Stimulated activated CD8-positive, alpha-beta memory T cell treated with anti-CD3 and anti-CD28 coated beads, Interleukin-15, amount 100 ng/mL, for 48 hours (primary cell): ENCODE measurements at places on chromosomes 7 and 10.

DNA sequence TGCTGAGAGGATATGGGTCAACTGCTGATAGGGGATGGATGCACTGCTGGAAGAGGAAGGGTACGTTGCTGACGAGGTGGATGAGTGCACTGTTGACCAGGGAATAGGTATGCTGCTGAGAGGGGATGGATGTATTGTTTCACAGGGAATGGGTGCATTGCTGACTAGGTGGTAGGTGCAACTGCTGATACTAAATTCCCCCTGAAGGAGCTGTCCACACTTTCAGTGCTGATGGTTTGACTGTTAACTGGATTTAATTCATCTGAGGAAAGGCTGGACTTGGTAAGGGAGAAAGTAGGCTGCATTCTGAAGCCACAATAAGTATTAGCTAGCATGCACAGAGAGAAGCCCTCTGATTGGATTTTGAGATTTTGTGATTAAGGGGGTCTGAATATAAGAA lies 1196.8 kb upstream of the PHF14 start:
- DNase-seq = no peak

DNA sequence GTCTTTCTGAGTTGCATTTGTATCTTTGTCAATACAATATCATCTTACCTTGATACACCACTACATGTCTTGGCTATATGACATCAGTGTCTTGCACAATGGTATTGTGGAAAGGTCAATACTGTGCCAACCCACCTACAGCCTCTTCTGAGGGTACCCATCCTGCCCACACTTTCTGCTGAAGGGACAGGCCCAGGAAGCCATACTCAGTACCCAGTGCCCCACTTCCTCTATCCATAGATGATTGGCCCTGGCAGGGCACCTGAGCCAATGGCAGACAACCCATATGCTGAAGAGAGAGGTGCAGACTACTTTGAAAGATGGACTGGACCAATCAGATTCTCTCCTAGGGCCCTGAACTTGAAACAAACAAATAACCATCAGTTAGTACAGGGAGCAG lies 152.0 kb upstream of the ADO start:
- no peak for DNase-seq

DNA sequence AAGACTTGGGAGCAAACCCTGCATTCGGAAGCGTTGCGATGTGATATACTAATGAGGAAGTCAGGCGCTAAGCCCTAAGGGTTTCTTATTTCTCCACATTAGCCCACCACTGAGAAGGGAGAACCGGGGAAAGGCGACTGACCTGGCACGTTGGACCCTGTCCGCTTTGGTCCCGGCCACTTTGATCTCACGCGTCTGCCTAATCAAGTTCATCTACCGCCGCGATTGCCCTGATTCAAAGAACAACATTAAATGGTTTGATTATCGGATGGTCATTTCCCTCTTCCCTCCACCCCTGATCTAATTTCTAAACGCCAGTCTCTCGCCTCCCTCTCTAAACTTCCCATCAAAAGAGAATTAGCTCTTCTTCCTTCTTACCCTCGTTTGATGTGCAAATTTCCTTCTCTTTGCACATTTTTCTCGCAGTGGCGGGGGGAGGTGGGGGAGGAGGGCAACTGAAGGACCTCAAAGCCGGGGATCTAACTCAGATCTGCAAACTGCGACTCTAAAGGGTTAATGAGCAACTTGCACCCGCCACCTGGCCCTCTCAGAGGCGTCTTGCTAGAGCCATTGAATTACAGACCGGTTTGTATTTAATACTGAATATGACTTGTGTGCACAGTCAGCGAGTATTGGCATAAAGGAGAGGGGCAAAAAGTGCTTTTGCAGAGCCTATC lies 687 bp upstream of the DKK1 start:
- no peak for DNase-seq

DNA sequence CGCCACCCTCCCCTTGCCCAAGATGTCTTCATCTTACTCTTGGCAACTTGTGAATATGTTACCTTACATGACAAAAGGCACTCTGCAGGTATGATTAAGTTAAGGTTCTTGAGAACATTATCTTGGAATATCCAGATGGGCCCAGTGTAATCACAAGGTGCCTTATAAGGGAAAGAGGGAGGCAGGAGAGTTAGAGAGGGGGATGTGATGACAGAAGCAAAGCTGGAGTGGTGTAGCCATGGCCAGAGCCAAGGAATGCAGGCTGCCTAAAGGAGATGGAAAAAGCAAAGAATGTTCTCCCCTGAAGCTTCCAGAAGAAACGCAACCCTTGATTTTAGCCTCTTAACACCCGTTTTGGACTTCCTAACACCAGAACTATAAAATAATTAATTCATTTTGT lies 318.0 kb downstream of the C7orf25 start:
- no peak for DNase-seq

DNA sequence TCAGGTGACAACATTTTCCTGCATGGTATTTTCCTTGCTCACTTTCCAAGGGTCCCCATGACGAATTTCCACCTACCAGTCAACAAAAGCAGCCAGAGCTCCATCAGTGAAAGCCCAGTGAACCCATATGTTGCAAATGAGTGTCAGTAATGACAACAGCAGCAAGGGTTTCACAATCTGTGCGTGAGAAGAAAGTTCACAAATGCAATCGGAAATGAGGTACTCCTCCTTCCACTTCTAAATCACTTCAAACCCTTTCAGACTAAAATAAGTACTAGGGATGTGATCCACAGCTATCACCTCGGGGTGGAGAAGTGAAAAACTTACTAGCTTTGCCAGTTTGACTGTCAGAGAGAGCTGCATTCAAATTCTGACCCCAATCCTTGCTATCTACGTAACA lies 55.6 kb upstream of the BET1 start:
- DNase-seq = no peak

DNA sequence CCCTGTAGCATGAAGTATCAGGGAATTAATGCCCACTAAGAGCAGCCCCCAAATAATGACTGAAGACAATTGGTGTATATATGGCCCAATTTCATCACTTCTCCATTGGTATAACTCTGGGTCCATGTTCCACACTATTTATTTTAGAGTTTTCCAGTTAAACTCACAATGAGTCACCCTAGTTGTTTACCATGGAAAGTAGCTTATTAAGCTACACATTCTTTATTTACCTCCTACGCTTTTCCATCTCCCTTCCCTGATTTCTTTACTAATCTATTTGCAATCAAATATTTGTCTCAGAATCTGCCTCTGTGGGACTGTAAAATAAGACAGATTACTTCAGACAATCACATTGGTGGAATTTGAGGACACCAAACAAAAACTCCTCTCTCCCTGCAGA lies 655.6 kb downstream of the SORCS1 start:
- no peak for DNase-seq

GRCh38 chr10:14758994-14759664 lies 15.6 kb downstream of the FAM107B start:
- DNase-seq = no peak

DNA sequence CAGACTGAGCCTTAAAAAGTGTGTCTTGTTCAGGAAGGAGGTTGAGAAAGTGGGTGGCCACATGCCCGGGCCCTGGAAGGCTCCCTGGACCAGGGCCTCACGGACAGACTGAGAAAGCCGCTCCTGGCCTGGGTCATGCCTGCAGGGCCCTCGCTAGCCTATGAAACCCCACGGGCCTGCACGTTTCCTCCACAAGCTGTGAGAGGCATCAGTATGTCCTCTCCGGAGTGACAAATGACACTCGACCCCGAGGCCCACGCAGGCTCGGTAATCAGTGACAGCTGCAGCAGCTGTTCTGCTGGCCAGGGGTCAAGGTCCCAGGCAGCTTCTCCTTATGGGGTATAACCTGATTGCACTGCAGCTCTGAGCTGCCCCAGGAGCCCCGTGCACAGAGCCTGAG lies 47.6 kb downstream of the ASB13 start:
- DNase-seq = no peak

DNA sequence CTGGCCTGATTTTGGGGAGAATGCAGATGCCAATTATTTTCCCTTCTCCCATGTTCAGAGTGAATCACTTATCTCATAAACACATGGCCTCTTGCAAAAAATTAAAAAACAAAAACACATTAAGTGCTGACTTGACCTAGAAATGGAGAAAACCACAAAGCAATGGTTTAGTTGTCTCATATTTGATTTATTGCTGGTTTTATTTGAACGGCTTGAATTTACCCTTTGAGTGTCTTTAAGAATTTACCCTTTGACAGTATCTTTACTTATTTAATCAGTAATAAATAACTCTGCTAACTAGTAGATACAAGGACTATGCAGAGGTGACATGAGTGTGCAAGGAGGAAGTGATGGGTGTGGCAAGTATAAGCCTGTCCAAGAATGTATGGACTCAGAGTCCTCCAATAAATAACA lies 68.1 kb upstream of the GSDME start:
- DNase-seq = no peak

DNA sequence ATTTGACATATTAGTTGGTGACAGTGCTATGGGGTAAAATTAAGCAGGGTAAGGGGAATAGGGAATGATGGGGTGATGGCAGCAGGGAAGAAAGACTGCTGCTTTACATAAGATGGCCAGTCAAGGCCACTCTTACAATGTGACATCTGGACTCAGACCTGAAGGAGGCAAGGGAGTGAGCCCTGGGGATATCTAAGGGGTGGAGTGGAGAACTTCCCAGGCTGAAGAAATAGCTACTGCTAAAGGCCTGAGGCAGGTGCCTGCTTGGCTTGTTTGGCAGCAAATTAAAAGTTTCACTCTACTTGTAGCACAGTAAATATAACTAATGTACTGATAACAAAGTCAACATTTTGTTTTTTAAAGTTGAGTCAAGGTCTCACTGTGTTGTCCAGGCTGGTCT lies 93.5 kb downstream of the IDE start:
- DNase-seq = no peak

DNA sequence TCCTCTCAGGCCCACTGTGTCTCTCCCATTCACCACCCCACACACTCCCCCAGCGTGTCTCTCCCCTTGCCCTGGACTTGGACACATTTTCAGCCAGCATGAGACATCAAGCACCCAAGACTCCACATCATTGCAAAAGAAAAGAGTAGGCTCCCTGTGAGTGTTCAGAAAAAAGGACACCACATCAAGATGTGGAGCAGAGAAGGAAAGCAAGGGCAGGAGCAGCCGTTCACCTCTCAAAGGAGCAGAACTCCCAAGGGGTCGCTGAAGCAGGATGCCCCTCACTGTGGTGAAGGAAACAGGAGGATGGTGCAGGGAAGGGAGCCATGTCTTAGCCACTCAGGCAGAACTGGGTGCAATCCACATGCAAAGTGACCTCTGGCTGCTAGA lies 89.9 kb upstream of the MACROH2A2 start:
- DNase-seq = no peak

DNA sequence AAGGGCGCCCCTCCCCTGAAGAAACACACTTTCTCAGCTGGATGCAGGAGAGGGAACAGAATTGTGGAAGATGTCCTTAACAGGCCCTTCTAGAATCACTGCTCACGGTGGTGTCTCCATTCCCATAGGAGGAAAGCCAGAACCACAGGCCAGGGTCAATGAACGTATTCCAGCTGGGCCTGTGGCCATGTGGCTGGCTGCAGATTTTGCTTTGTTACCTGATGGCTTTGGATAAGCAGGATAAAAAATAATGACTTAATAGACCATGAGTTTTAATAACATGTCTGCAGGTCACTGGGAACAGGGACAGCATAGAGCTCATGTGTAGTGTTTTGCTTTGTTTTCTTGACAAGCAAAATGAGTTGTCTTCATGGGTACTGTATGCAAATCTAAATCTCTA lies 210.3 kb downstream of the TRIL start:
- DNase-seq = no peak

DNA sequence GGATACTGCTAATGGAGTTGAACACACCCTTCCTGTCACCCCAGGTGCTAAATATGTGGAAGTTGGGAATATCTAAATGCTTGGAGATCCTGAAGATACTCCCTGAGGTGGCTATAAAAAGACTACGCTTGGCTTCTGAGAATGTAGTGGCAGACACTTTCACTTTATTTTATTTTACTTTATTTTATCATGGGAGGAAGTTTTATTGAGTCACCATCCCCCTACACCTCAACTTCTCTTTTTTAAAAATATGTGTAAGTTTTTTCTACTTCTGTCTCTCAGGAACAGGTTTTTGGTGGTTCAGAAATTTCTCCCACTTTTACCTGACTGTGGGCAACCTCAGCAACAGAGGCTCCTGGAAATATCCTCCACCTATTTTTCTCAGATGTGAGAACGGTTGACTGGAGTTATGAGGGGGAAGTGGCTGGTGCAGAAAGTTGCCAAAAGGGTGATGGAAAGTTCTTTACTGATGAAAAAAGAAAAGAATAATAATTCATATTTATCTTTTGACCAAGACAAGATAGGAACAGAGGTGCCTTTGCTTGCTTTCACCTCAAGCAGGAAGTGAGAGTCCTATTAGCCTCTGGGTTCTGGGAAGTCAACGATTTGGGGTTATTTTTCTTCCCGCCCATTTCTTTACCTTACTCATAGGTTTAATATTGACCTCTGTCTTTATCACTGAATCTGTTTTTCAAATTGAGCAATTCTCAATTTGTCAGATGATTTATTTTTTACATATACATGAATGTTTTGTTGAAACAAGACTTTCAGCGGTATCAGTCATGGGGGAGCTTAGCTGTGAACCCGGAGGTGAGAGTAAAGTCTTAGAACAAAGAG lies 103.6 kb downstream of the AHR start:
- no peak for DNase-seq

DNA sequence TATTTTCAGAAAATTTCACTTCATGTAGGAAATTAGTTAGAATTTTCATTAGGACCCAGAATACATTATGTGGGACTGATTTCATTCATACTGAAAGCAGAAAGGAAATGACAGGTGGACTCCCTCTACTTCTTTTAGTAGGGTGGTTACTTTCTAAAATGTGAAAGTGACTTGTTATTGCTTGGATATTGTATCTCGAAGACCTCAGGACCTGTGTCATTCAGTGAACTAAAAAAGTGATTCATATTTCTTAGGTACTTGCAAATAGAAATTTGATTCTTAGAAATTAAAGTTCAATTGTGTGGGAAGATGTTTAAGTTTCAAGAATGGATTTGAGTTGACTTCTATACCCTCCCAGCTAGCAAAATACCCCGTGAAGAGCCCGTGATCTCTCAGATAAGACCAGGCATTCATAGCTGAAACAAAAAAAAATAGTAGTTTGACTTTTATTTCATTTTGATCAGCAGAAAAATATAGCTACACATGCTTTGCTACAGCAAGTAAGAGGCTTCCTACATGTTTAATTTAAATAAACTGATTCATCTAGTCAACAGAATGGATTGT lies 1037.1 kb downstream of the GATA3 start:
- no peak for DNase-seq

- DNase-seq = no peak
Measured at GRCh38 chr7:26459540-26460193, 168.0 kb downstream of the SNX10 start.

- no peak for DNase-seq
Measured at GRCh38 chr10:47049056-47049851, 138.0 kb downstream of the PTPN20 start.

DNA sequence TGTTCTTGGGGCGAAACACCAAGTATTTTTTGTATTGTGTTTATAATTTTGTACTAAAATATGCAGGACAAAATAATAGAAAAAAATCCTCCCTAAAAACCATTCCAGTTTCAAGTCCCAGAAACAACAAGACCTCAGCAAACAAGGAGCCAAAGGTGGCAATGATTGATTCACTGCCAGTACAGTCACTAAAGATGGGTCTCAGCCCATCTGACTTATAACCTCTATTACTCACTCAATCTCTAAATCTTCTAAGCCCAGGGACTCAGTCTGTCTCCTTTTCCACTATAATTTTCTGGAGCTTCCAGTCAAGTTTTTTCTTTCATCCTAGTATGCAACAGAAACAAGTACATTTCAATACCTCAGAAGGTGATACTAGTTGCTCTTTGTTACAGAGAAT lies 33.3 kb downstream of the SNX13 start:
- no peak for DNase-seq
